ENCODE measurements at places on chromosomes 1 and 21.

DNA sequence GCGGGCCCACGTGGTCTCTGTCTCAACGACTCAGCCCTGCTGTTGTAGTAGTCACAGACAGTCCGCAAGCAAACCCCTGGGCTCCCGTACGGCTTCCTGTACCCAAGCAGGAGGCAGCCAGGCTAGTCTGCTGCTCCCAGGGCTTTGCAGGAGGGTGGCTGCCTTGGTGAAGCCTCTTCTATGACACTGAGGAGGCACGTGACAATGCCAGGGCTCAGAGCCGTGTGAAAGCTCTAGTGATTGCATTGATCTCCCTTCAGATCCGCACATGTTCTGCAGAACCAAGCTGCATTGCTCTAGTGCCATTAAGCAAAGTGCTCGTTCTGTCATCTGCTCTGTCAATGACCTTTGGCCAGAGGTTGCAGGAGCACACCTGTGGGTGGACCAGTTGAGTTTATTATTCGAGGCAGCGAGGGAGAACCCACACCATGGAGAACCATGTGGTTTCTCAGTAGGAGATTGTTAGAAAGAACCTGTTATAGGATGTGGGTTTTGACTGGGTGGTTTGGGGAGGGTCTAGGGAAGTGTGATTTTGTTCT is 18.0 kb downstream of the UMODL1 start:
- DNase-seq: no peak

DNA sequence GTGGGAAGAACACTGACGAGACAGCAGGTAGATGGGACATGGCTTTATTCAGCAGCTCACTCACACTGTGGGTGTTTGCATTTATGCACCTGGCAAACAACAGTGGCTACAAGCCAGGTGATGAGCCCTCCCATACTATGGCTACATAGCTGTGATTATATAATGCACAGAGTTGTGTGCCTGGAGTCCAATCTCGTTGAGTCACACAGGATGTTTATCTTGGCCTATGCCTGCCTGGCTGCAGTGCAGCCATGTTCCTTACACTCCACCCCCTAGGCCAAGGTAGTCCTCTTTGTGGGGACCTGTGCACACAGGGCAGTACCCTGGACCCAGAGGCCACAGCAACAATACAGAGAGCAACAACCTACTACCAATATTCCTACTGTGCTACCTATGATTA is 1643.8 kb downstream of the MRPL39 start:
- no peak for DNase-seq

DNA sequence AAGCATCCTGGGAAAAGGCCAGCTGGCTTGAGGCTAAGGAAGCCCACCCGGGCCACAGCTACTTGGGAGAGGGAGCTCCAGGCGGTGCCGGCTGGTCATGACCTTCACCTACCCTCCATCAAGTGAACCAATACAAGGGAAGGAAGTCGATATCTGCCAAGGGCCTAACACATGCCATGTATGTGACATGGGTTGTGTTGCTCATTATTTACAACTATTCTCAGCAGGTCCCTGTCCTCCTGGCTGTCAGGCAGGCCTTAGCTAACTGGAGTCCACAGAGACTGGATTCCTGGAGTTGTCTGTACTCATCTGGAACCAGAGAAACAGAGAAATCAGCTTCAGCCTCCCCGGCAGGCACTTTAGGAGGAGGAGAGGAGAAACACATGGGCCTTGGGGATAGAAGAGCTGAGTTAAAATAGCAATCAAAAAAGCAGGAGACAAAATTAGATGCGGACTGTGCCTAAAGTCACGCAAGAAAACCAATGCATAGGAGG is 15.7 kb downstream of the TCEA3 start:
- DNase-seq: no peak

DNA sequence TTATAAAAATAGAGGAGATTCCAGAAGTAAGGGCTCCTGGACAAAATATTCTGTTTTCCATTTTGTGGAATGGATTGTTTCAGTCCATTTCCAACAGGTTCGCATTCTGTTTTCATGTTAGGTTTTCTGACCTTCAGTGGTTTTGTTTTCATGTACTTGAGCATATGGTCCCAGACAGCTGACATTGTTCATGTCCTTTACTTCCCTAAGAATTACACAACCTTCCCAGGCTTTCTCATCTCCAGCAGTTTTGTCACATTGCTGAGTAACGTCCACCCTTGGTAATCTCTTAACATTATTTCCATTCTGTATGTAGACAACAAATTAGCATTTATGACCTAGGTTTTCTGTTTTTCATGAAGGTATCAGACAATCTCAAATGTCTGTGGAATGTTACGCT is 21.0 kb upstream of the ERRFI1 start:
- no peak for DNase-seq

GRCh38 chr1:109864047-109864822 is 46.4 kb upstream of the CSF1 start:
- no peak for DNase-seq

GRCh38 chr1:70556541-70556940 is 145.5 kb downstream of the CTH start:
- DNase-seq: no peak

- DNase-seq: no peak
Measured at GRCh38 chr1:159092036-159092760, 15.6 kb upstream of the AIM2 start.

DNA sequence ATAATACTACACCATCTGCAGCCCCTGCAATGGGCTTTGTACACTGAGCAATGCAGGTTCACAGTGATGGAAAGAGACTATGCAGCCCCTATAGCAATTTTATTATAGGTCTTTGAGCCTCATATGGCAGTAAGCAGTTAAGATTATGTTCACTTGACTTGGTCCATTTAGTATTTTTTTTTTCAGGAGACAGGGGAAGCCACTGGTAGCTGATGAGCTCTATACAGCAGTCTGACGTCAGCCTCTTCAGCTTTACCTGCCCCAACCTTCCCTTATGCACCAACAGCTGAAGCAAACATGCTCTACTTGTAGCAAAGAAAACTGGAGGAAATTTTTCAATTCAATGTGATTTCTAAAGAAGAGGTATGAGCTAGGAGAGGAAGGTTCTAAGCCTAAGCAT is 32.2 kb downstream of the AIDA start:
- DNase-seq: no peak

DNA sequence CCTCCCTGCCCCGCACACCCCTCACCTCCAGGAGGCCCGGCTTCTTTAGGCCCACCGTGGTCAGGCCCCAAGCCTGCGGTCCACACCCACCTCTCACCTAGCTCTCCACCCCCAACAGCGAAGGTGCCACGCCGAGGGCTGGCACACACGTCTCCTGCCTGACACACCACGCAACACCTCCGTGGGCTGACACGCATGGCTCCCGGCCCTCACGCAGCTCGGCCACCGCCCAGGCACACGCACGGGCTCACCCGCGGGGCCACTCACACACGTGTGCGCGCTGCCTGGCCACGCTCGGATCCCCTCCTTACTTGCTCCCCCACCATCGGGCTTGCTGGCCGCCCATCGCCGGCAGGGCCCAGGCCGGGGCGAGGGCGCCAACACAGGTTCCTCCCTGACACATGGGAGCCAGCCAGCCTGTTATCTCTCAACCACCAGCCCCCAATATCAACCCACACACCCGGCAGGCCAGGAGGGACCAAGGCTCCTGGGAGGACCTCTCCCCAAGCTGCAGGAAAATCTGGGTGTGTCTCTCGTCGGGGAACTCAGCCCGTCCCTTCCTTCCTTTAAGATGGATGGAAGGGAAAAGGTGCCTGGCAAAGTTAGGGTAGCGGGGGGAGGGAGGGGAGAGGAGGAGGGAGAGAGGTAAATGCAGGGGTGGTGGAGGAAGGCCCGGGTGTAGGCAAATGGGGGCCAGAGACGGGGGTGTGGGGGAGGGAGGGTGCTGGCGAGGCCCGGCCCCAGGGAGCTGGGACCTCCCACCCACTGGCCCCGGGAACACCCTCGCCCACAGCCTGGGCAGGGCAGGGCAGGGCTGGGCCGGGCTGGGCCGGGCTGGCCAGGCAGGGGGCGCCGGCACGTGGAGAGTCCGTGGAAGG is 546 bp downstream of the ELOVL1 start:
- peak; percentile 32 for DNase-seq

- DNase-seq: no peak
Measured at GRCh38 chr1:110262846-110263631, 52.9 kb downstream of the KCNC4 start.

DNA sequence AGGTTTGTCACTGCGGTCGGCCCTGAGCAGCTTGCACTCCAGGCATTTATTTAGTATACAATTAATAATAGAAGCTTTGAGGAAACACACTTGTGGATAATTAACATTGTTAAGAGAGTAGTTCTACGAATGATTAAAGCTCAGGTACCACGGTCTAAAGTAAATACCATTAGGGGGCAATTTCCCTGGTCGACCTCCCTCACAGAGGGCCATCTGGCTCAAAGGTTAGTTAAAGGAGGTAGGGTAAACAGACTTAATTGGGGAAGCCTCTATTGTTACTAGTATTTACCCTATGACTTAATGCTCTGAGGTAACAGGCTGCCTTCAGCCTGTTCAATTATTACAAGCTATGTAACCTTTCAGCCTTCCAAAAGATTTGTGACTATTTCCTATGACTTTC is 122.3 kb upstream of the SLC44A3 start:
- DNase-seq: peak; percentile 94

- DNase-seq: peak; percentile 74
Measured at GRCh38 chr1:221435504-221435904, 306.4 kb downstream of the DUSP10 start.

- DNase-seq: no peak
Measured at GRCh38 chr1:100510451-100510850, 27.5 kb upstream of the GPR88 start.

DNA sequence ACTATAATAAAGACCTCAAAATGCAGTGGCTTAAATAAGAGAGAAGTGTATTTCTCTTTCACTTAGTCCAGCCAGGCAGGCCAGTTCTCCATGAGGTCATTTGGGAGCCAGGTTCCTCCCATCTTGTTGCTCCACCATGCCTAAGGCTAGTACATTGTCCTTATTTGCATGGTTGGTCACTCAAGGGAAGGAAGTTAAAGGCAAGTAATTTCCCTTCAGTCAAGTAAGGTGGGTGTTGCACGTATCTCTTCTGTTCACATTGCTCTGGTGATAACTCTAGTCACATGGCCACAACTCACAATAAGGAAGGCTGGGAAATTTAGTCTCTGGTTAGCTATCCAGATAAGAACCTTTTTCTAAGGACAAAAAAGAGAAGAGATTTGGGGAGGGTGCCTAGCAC is 27.2 kb upstream of the TADA1 start:
- DNase-seq: no peak

DNA sequence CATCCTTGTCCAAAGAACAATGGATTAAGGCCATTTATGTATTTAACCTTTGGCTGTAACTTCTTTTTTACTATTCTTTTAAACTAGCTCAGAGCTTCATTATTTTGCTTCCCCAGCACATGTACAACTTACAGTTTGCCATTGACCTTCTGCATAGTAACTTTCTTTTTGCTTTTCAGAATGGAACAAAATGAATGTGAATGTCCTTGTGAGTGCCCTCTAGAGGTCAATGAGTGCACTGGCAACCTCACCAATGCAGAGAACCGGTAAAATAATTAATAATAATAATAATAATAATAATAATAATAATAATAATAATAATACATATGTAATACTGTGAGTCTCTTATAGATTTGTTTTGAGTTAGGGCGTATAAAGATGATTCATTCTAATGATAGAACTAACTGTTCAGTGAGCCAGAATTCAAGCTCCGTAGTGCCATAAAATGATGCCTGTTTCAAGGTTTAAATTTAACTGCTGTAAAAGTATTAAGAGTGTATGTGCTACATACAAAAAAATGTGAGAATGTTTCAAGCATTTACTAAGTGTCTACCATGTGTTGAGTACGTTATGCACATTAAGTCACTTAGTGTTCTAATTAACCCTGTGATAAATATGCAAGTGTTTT is 69.0 kb upstream of the RAVER2 start:
- DNase-seq: peak; percentile 18

DNA sequence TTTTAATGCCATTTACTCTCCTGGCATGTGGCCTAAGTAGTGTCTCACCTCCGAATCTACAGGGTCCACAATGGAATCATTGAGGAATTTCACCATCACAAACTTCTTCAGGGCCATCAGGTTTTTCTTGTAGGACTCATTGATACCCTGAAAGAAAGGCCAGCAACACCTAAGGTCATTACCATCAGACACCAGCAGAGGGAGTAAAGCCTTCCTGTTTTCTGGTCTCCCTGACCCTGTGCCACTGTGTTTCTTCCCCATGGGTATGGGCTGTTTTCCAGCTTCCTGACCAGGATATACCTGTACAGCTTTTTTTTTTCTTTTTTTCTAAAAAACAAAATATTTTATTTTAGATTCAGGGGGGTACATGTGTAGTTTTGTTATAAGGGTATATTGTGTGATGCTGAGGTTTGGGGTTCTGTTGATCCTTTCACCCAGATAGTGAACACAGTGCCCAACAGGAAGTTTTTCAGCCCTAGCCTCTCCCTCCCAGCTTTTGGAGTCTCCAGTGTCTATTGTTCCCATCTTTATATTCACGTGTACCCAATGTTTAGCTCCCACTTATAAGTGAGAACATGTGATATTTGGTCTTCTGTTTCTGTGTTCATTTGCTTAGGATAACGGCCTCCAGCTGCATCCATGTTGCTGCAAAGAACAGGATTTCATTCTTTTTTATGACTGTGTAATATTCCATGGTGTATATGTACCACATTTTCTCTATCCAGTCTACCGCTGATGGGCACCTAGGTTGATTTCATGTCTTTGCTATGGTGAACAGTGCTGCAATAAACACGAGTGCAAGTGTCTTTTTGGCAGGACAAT is 18.3 kb downstream of the PPT1 start:
- peak; percentile 61 for DNase-seq

- DNase-seq: peak; percentile 51
Measured at GRCh38 chr1:3691421-3692204, 39.3 kb downstream of the TP73 start.

DNA sequence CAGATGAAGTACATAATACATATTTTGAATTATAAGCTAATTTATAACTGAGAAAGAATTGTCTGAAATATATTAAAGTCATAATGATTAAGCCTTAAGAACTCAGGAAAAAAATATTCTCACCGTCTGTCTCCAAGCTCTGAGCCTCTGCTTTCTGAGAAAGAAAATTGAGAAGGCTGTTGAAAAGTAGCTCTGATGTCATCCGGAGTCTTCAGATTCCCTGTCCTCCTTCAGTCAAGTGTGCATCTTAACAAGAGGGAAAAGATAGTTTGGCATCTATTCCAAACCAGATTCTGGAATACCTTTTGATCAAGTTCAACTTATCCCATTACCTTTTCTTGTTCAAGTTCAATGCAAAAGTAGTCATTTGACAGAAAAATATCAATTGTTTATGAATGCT is 50.6 kb downstream of the NRIP1 start:
- DNase-seq: no peak

GRCh38 chr1:202316186-202316585 is 25.6 kb downstream of the UBE2T start:
- DNase-seq: no peak

GRCh38 chr1:161381707-161382106 is 14.0 kb upstream of the CFAP126 start:
- no peak for DNase-seq

GRCh38 chr21:35520302-35520701 is 471.2 kb upstream of the RUNX1 start:
- DNase-seq: no peak

DNA sequence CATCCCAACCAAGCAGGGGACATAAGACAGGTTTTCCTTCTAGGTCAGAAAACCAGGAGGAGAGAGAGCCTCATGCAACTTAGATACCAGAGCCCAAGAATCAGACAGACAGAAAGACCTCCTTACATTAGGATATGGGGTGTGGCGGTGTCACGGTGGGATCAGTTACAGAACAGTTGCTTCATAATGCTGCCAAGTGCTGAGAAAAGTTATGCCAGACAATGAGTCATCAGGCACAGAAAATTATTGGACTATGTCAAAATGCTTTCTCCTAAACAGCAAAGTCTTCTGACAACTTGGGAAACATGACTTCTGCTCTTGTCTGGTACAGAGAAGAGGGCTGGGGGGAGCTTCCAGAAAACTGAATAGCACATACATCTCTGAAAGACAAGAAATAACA is 1120.2 kb upstream of the TMPRSS15 start:
- DNase-seq: no peak

All from NCI-H1105 treated with DMSO at 0.1 percent for 48 hours (cell line).